ENCODE measurements at places on chromosomes 7 and 10. TPM values are rescaled to one million over a fixed set of nuclear protein-coding genes. Genes with fewer than 3 reads are reported as not detected.

DNA sequence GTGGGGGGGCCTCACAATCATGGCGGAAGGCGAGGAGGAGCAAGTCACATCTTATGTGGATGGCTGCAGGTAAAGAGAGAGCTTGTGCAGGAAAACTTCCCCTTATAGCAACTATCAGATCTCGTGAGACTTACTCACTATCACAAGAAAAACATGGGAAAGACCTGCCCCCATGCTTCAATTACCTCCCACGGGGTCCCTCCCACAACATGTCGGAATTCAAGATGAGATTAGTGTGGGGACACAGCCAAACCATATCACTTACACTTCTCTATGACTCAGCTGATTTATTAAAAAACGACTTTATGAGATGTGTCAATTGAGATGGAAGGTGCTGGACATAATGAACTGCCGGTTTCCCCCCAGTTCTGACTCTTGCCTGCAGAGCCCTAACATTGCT is 23.8 kb upstream of the CHN2 start:
- peaks cover 4% of the 10 kb centered on the region for H3K4me1 ChIP-seq
- no peak overlapping the region for H3K4me3 ChIP-seq
- no peak overlapping the region for H3K27ac ChIP-seq
- DNase-seq = no peak
- H3K36me3 ChIP-seq = no peaks in the 10 kb centered on the region

GRCh38 chr7:79137942-79138341 is 315.5 kb downstream of the MAGI2 start:
- H3K4me3 ChIP-seq = no peak overlapping the region
- H3K27ac ChIP-seq = no peak overlapping the region
- no peaks in the 10 kb centered on the region for H3K36me3 ChIP-seq
- DNase-seq = no peak
- H3K27me3 ChIP-seq = no peaks in the 10 kb centered on the region
- peaks cover 4% of the 10 kb centered on the region for H3K4me1 ChIP-seq

PLPP4 gene
- polyA plus RNA-seq = not detected

DNA sequence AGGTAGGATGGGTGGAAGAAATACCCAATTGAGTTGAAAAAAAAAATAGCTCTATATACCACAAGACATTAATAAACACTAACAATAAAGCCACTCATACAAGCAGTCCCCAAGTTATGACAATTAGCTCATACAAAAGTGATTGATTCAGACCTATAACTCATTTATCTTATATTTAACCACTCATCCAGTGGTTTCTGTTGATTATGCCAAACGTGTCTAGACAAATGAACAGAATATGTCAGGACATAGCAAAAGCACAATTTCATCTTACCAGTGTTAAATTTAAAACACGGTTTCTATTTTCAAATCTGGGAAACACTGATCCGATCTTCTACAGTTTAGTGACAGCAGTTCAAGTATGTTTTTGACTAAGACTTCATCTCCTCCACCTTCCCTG is 17.0 kb downstream of the ABI1 start:
- no peaks in the 10 kb centered on the region for H3K27me3 ChIP-seq
- H3K36me3 ChIP-seq = no peaks in the 10 kb centered on the region
- H3K27ac ChIP-seq = no peak overlapping the region
- DNase-seq = no peak
- H3K4me1 ChIP-seq = no peaks in the 10 kb centered on the region
- H3K4me3 ChIP-seq = no peak overlapping the region

GNG11 gene
- 21.9 TPM for polyA plus RNA-seq

- H3K36me3 ChIP-seq = peaks cover 14% of the 10 kb centered on the region
- H3K27me3 ChIP-seq = no peaks in the 10 kb centered on the region
- H3K27ac ChIP-seq = no peak overlapping the region
- H3K4me1 ChIP-seq = no peaks in the 10 kb centered on the region
Measured at GRCh38 chr7:149292462-149292823, 30.4 kb downstream of the ZNF783 start.

- H3K27ac ChIP-seq = no peak overlapping the region
- no peaks in the 10 kb centered on the region for H3K27me3 ChIP-seq
- no peak overlapping the region for H3K4me3 ChIP-seq
- H3K36me3 ChIP-seq = no peaks in the 10 kb centered on the region
- peaks cover 6% of the 10 kb centered on the region for H3K4me1 ChIP-seq
- DNase-seq = no peak
Measured at GRCh38 chr7:131543298-131543697, 13.1 kb downstream of the PODXL start.

SYNPO2L gene
- 0.10 TPM for polyA plus RNA-seq

- H3K27ac ChIP-seq = no peak overlapping the region
- no peaks in the 10 kb centered on the region for H3K4me1 ChIP-seq
- H3K27me3 ChIP-seq = no peaks in the 10 kb centered on the region
Measured at GRCh38 chr7:39810204-39810642, 139.8 kb upstream of the CDK13 start.

CCL24 gene
- polyA plus RNA-seq = 2.8 TPM
